ENCODE measurements at places on chromosomes 12 and 14. TPM values are rescaled to one million over a fixed set of nuclear protein-coding genes. Genes with fewer than 3 reads are reported as not detected.

LRRK2 gene
- total RNA-seq, result 0.20 TPM

DNA sequence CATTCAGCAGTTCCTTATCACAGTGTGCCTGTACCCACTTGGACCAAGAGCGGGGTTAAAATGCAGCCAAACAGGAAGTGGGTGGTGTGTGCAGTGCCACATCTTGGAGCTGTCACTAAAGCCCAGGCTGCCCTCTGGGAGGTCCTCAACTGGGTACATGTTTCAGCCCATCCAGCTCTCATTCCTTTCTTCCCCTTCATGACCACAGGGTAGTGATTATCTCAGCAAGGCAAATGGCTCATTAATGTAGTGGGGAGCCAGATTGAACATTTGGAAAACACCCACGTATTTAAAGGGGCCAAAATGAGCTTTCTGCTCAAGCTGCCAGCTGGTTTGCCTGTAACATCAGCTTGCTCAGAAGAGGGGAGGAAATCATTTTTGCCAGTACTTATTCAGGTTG, 210.8 kb upstream of the BTG1 start:
- no peak for DNase-seq

DNA sequence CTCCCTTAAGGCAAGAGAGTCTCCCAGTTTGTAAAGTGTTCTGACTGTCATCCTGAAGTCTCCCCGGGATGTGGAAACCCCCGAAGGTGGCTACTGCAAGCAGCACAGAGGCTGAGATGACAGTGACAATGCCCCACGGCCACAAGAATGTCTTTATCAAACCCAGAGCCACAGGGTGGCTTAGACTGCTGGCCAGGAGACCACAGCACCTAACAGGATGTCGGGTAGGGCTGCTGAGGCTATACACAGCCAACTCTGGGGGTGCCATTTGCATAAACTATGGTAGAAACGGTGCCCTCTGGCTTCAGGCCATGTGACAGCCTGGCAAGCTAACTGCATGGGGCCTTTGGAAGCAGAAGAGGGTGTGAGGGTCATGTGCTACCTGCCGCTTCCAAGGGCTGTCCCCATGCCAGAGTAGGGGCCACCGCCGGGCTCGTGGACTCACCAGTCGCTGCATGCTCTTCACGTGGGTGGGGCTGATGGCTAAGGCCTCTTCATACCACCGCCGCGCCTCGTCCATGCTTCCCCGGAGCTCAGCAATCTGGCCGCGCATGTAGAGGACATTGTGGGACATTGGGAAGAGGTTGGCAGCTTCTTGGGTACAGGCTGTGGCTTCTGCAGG, 180.9 kb downstream of the CALM1 start:
- no peak for DNase-seq

DNA sequence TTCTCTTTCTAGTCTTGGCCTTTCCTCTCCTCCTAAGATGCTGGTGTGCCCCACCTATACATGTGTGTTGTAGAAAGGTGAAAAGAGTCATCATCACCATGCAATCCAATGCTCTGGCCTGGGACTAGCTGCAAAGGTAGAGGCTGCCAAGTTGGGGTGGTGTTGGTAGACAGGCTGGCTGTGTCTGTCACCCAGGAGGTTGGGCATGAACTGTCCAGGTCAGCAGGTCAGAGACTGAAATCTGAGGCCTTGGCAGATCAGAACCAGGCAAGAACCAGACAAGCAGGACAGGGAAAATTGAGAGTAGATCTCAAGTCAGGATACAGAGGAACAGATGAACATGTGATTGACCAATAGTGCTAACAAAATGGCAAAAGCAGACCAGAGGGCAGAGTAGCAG, 26.2 kb downstream of the L2HGDH start:
- no peak for DNase-seq

GRCh38 chr12:87120440-87120839, 864.2 kb upstream of the MGAT4C start:
- peak; percentile 24 for DNase-seq

CACNA2D4 gene
- 0.22 TPM for total RNA-seq

All from lung microvascular endothelial cell (primary cell).